ENCODE measurements at places on chromosomes 16 and 17.

DNA sequence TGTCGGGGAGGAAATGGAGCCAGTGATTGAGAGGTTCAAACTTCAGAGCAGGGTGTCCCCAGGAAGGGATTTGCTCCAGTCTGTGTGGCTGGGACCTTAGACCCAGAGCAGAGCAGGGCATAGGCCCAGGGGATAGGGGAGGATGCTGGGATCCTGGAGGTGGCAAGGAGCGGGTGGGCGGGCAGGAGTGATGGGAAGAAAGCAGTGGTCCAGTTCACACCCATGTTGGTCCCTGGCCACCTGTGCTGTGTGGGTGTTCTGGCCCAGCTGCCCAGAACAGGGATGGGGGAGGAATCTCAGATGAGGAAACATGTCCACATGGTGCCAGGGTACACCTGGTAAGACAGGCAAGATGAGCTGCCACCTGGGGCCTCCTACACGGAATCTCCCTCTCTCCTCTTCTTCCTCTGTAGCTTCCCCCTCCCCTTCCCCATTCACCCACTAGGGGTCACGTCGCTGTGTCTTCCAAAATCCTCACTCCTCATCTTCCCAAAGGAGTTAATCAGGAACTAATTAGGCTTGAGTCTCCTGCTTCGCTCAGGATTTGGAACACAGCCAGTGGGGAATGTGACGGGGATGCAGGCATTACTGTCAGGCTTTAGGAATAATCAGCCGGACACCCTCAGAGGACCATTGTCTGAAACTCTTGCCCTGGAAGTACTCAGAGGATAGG, 2.3 kb downstream of the BEAN1 start:
- DNase-seq = no peak

DNA sequence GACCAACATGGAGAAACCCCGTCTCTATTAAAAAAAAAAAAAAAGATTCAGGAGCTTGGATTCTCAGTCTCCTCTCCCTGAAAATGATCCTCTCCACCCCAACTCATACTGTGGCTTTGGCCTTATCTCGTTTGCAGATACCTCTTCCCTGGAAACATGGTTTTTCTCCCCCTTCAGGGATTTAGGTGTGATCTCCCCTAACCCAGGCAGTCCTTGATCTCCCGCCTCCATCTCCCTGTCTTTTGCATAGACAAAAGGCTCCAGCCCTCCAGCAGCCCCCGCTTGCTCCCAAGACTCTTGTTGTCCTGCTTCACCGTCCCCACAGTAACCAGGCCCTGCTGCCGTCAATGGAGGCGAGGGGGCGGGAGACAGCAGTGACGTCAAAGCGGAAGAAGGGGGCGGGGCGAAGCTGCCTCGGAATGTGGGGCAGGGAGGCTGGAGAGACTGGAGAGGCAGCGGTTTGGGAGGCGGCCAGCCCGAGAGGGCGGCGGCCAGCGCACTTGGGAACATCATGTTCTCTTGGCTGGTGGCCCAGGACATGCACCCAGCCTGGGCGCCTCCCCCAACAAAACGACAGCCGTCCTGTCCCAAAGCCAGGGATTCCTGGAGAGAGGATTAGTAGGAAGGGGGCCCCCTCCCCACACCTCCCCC, 1.9 kb upstream of the PER1 start:
- DNase-seq = peak; percentile 92

GRCh38 chr16:69724414-69724873, 1.9 kb downstream of the NQO1 start:
- DNase-seq = no peak

DNA sequence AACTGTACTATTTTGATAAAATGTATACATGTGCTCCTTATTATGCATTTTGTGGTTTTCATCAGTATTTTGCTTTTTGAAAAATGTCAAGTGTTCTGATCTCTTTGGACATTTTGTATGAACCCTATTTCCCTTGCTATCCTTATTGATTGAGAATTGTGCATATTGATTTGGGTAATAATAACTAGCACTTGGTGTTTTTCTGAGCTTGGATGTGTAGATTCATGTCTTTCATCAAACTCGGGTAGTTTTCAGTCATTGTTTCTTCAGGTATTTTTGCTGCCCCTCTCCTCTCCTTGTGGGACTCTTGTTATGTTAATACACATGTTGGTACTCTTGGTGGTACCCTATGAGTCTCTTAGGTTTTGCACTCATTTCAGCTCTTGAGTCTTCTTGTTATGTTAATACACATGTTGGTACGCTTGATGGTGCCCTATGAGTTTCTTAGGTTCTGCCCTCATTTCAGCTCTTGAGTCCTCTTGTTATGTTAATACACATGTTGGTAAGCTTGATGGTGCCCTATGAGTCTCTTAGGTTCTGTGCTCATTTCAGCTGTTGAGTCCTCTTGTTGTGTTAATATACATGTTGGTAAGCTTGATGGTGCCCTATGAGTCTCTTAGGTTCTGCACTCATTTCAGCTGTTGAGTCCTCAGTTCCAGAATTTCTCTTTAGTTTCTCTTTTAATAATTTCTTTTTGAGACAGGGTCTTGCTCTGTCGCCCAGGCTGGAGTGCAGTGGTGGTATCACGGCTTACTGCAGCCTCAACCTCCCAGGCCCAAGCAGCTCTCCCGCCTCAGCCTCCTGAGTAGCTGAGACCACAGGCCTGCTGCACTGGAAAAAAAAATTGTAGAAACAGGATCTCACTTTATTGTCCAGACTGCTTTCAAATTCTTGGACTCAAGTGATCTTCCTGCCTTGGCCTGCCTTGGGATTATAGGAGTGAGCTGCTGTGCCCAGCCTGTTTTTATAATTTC, 19.3 kb downstream of the ZNF750 start:
- no peak for DNase-seq

DNA sequence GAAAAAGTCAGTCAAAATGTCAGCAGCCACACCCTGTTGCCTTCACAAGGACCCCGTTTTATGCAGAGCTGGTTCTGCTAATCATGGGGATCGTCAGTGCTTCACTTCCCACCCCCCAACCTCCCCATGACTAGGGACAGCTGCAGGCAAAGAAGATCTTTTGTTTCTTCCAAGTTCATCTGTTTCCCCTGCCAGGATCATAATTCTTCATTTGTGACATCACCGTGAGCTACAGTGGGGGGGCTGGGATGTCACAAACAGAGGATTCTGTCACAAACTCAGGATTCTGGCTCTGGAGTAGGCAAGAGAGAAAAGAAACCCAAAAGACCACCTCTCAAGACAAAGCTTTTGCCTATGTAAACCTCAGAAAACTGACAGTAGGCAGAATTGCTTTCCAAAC, 24.7 kb downstream of the DNAJC7 start:
- DNase-seq = no peak

GRCh38 chr16:57600048-57600835, 28.2 kb upstream of the ADGRG1 start:
- peak; percentile 72 for DNase-seq

All from cardiac muscle cell (in vitro differentiated cells and primary cell).